ENCODE measurements at places on chromosomes 4 and X.

DNA sequence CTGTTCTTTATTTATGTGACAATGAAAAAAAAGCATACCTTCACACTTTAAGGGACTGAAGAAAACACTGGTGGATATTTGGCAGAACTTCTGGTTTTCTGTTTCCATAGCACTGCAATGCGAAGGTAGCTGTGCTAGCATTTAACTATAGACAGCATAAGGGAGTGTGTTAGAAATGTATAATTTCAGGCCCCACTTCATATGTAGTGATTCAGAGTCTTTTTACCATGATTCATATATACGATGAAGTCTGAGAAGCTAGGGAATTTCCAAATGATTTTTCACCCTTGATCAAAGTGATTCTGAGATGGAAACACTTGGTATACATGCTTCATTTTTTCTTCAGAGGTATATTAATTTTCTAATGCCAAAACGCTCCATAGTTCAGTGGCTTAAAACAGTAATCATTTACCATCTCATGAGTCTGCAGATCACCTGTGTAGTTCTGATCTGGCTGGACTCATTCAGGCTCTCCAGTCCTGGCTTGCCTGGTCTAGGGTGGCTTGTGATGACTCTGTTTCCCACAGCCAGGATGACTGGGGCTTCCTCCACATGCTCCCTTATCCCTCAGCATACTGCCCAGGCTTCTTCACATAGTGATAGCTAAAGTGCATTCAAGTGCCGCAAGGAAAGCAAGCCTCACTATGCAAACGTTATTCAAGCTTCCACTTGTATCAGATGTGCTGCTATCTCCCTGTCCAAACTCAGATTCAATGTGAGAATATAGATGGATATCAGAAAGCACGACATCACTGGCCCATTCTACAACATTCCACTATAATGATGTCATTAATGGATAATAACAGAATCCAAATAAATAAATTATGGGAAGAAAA is 790.1 kb downstream of the TECRL start:
- no peak for DNase-seq

GRCh38 chr4:81666491-81666890 is 194.8 kb upstream of the RASGEF1B start:
- DNase-seq = no peak

DNA sequence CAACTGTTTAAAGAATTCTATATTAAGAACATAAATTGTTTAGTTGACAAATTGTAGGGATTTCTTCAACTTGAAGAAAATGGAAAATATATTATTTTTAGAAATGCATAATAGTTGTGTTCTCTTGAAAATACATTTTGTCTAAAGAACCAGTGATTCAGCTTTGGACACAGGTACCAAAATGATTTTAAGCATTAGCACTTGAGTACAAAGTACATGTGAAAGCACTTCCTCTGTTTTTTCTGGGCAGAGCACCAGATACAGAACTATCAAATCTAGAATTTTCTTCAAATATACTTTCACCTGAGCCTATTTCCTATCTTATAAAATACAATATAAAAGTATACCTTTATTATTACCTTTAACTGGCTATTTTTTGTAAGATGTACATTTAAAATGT is 539.8 kb downstream of the ADGRL3 start:
- DNase-seq = no peak

GRCh38 chr4:60709061-60709460 is 491.1 kb upstream of the ADGRL3 start:
- DNase-seq = no peak

- DNase-seq = no peak
These were observed 20.9 kb downstream of the CLRN2 start for GRCh38 chr4:17535906-17536305.
